ENCODE measurements at places on chromosomes 7 and 10.

GRCh38 chr10:118760265-118760664 lies 5.5 kb upstream of the CACUL1 start:
- no peak for DNase-seq

DNA sequence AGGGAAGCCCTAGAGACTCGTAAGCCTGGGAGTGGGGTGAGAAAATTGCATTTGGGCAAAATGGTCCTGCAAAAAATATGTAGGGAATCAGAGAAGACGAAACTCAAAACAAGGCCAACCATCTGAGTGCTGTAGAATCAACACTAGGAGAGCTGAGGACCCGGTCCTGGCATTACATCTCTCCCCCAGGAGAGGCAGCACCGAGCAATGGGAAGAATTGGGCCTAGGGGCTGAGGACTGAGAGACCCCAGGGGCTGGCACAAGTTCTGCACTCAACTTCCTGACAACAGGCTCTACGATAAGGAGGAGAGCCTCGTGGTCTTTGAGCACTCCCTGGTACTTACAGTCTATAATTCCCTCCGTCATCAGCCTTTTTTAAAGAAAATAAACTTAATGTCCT lies 47.6 kb downstream of the BPGM start:
- no peak for DNase-seq

GRCh38 chr7:98178321-98178720 lies 32.9 kb upstream of the BHLHA15 start:
- no peak for DNase-seq

- no peak for DNase-seq
These were observed 145.4 kb downstream of the LRRC4 start for GRCh38 chr7:127885843-127886242.

DNA sequence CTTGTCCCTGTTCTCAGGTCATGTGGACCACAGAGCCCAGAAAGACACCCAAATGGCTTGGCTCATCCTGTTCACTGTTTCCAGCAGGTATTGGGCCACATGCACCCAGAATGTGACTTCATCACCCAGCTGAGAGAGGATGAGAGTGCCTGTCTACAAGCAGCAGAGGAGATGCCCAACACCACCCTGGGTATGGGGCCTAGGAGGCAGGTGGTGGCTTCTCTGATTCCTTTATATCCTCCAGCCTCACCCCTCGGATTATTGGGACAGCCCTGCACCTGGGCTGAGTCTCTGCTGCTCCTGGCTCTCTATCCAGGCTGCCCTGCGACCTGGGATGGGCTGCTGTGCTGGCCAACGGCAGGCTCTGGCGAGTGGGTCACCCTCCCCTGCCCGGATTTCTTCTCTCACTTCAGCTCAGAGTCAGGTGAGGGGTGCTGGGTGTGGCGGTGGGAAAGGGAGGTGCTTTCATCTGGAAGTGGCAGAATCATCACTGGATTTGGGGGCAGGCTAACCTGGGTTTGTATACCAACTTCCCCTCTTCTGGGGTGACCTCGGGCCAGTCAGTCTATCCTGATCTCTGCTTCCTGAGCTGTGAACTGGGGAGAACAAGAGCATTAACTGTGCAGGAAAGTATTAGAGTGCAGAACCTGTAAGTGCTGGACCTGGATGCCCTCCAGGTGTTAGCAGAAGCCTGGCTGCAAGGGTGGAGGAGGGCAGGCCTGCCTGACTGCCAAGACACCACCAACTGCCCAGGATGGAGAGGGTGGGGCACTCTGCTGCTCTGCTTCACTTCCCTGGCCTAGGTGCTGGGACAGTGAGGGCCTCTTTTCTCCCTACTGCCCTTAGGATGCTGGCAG lies 5.2 kb downstream of the GHRHR start:
- no peak for DNase-seq

DNA sequence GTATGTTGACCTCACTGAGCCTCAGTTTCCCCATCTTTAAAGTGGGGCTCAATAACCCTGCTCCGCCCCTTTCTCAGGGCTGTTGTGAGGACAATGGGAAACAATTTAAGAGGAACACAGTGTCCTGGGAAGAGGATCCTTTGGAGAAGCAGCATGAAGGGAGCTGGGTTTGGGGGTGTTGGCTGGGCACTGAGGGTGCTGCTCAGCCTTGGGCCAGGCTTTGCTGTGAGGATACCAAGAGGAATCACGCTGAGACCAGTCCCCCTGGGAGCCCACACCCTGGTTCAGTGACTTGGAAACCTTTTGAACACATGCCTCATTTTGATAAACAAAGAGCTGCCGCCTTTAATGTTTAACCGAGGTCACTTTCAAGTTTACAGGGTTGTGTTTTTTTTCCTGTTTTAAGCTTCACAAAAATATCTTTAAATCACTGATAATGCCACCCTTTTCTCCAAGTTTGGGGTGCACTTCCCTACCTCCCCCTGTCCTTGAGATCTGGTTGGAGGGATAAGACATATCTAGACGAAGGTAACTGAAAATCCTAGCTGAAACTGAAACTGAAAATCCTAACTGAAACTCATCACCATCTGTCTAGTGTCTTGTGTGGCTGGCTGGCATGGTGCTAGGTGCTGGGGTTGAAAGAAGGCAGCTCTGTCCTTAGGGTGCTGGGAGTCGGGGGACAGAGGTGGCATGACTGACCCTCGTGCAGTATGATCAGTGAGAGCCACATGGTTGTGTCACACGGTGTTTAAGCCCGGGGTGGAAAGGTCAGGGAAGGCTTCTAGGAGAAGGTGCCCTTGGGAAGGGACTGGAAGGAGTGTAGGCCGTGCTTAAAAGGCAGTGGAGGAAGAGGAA lies 27.7 kb downstream of the ZNF775 start:
- DNase-seq = peak; percentile 30

GRCh38 chr7:81743201-81743600 lies 26.6 kb downstream of the HGF start:
- DNase-seq = no peak

GRCh38 chr10:62473241-62473640 lies 99.1 kb downstream of the ZNF365 start:
- no peak for DNase-seq

DNA sequence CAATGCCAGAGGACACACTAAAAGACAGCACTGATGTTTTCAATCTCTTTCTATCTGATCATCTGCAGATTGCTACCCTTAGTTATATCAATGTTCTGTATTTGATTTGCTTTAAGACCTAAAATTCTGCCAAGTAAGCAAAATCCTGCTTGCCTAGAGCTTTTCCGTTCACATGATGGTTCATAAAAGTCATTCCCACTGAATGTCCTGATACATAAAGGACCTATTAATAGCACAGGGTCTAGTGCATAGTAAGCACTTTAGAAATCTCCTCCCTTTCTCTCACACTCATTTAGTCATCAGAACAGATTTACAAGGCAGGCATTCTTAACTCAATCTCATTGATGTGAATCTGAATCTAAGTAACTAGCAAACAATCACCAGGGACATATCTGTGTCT lies 68.8 kb downstream of the PCGF5 start:
- DNase-seq = no peak

DNA sequence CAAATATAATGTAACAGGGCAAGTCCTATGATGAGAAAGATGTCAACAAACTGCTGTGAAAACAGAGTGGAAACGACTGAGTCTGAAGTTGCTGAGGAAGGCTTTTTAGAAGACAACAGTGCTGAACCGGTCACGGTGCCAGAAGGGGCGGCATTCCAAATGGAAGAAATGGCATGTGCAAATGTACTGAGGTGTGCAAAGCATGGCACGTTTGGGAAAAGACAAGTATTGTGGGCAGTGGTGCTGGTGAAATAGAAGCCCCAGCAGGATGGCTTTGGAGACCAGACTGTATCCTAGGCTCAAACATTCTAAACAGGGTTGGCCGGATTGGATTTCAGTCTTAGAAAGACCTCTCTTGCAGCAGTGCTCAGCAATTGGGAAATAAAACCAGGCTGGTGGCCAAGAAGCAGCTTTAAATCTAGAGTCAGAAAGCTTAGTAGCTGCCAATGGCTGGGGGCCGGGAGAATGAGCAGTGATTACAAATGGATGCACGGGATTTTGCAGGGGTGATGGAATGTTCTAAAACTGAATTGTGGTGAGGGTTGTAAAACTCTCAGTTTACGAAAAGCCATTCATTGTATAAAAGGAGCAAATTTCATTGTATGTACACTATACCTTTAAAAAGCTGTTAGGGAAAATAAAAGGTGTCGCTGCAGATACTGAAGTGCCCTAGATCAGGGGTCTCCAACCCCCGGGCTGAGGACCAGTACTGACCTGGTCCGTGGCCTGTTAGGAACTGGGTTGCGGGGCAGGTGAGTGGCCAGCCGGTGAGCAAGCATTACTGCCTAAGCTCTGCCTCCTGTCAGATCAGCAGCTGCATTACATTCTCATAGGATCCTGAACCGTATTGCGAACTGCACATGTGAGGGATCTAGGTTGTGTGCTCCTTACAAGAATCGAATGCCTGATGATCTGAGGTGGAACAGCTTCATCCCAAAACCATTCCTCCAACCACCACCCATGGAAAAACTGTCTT lies 141.6 kb downstream of the HIBADH start:
- no peak for DNase-seq

GRCh38 chr7:48681006-48681405 lies 243.3 kb upstream of the CDC14C start:
- DNase-seq = no peak

- DNase-seq = no peak
These were observed 41.5 kb downstream of the DOCK1 start for GRCh38 chr10:126946746-126947145.

DNA sequence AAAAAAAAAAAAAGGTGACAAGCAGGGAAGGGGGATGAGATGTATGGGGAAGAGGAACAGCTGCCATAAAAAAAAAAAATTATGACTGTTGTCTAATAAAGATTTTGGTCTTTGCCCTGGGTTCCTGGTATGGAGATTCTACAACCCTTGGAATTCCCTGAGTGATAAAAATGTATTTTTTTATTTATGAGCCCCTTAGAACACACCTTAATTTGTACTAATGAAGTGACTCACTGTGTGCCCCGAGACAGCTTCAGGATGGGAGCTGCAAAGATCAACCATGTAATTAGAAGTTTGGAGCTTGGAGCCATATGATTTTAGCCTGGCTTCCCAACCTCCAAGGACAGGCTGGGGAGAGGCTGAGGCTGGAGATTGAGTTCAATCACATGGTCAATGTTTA lies 69.7 kb downstream of the NHLRC2 start:
- no peak for DNase-seq

DNA sequence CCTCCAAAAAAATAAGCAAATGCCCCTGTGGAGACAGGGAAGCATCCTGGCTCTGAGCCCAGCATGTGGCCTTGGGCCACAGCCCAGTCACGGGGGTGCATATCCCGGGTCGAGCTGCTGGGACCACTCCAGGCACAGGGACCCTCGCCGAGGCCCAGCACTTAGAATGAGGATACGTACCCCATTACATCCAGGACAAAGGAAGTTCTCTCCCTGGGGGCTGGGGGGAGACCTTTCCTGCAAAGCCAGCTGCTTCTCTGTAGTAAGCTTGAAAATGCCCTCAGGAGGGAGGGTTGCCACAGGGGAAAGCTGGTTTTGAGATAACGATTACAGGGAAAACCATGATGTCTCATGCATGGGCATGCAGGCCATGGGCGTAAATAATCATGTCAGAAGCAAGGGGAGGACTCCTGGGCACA lies 75.5 kb downstream of the HIPK2 start:
- no peak for DNase-seq

DNA sequence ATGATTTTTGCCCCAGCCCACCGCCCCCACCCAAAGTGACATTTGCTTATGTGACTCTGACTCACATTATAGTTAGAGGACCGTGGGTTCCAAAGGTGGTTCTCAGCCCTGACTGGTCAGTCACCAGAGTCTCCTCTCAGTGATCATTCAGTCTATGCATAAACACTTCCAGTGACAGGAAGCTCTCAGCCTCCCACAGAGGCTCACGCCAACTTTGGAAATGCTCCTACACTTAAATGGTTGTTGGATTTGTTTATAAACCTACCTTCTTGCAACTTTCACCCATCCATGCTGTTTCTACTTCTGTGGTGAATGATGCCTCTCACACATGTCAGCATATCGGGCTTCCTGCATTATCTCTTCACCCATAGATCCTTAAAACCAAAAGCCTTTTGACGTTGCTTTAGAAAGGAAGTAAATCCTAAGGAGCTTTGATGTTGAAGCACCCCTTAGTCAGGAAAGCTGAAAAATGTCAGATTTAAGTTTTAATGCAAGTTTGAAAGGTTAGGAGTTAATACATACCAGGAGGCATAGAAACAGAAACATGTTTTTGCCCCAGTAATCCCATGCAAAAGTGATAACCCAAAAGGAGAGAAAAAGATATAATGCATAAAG lies 46.5 kb upstream of the FGL2 start:
- no peak for DNase-seq

GRCh38 chr10:70139151-70139996 lies 6.7 kb upstream of the AIFM2 start:
- no peak for DNase-seq

GRCh38 chr7:121872831-121873288 lies at the start of gene PTPRZ1:
TSS of gene PTPRZ1 (plus strand) at chr7:121873161. CDS start at chr7:121873500, 339 bp downstream.
- DNase-seq = no peak

- no peak for DNase-seq
These were observed 66.3 kb upstream of the EMX2 start for GRCh38 chr10:117476281-117476680.

GRCh38 chr10:126955396-126955795 lies 50.2 kb downstream of the DOCK1 start:
- no peak for DNase-seq

DNA sequence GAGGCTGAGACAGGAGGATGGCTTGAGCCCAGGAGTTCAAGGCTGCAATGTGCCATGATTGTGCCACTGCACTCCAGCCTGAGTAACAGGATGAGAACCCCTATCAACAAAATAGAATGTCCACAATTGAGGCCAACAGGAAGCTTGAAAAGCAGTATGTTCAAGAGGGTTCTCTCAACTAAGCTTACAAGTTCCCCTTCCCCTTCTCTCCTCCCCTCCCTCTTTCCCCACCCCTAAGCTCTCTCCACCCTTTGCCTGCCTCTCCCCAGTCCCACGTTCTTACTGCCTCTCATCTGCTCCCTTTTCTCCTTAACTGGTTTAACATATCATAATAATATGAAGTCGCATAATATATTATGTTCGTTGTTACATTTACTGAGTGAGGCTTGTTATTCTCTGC lies 35.4 kb downstream of the KIAA1549 start:
- no peak for DNase-seq

GRCh38 chr10:34008656-34009055 lies 674.2 kb upstream of the NRP1 start:
- DNase-seq = no peak

DNA sequence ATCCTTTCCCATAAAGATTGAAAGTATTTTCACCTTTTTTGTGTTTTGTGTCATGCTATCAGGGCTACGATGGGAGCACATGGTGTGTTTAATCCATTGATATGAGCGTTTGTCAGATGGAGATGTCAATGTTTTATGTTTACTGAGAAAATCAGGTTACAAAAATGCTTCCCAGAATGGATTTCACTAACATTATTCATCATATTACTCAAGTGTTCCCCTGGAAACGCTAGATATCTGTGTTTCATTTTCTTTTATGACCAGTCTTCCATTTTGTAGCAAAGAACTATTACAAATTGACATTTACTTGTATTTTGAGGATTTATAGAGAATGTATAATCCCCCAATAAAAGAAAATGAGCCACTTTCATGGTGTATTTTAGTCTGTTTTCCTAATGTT lies 293.5 kb upstream of the AKR1E2 start:
- DNase-seq = no peak

- DNase-seq = no peak
These were observed 233.0 kb downstream of the TRIL start for GRCh38 chr7:28725045-28725642.

GRCh38 chr10:80617807-80618206 lies 80.1 kb downstream of the SH2D4B start:
- no peak for DNase-seq
